ENCODE measurements at places on chromosomes 1 and 21.

DNA sequence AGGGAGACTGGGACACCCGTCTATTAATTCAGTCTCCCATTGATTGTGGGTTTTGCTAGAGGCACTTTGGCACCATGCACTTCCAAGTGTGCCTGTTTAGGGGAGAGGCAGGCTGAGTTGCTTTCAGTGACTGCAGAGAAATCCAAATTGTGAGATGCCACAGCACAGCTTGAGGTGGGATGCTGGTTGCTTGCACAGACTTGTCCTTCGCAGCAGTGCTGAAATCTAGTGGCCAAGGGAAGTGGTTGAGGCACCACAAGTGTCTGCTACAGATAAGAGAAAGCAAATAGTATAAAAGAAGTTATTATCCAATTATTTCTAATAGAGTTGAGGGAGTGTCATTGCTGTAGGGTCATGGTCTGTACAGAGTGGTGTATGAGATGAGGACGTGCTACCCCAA lies 40.0 kb upstream of the APP start:
- no peak for DNase-seq

GRCh38 chr1:160133990-160134770 lies 17.2 kb upstream of the ATP1A4 start:
- no peak for DNase-seq

DNA sequence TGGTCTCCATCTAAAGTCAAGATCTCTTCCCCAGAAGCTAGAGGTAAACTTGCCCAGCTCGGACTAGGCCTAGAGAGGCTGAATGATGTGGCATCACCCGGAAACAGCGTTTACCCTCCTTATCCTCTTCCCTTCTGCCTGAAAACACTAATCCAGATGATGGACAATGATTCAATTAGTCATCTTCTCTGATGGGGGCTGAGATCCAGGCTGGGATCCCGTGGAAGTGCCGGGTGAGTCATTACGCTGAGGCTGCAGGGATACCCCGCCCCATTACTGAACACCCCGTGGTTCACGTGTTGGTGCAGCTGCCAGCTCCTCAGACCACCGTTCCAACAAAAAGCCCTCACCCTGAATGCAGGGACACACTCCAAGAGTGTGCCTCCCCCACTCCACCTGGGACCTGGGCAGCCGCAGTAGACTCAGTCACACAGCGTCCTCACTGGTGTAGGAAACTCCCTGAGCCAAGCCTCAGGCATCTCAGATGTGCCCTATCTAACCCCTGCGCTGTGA lies 2.0 kb downstream of the S100A6 start:
- DNase-seq, result peak; percentile 94

DNA sequence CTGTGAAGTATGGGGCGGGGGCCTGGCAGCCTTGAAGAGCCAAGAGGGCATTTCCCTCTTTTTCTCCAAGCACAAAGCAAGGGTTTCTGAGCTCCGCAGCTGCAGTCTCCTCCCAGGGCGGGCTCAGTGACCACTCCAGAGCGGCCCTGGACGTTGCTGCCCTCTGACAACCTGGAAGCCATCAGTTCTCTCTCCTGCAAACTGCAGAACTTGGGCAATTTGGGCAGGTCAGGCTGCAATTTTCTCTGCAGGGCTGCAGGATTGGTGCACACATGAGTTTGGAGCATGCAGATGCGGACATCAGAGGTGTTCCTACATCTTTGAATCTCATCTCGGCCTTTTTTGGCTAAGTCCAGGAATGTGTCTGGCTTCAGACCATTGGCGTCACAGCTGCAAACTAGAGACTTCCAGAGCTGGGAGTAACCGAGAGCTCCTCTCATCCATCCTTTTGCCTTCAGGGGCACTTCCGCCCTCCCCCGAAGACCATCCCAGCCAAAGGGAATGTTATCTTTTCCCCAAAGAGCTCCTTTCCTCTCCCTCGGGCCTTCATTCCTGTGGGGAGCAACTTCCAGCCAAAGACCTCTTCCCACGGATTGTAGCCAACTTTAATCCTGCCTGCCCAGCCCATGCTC lies 139.6 kb upstream of the WNT4 start:
- DNase-seq, result no peak

All from endothelial cell of umbilical vein (primary cell).